Activated CD4-positive, alpha-beta memory T cell treated with anti-CD3 and anti-CD28 coated beads for 36 hours (primary cell): ENCODE measurements at places on chromosomes 1 and 21. TPM values are rescaled to one million over a fixed set of nuclear protein-coding genes. Genes with fewer than 3 reads are reported as not detected.

DNA sequence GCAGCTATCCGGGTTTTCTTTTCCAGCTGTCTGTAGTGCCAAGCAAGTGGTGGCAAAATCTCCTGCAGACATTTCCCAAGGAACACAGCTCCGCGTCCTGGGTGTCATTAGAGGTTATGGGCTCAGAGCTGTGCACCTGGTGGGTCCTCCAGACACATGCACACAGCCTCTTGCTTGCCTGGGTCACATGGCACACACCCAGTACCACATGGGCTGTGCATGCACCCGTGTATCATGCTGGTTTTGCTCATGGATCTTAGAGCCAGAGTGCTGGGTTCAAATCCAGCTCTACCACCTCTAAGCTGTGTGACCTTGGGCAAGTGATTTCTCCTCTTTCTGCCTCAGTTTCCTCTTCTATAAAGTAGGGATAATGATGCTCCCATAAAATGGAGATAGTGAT is 61.7 kb downstream of the ALPL start:
- no peak for DNase-seq

GRCh38 chr1:25904943-25905679 is 1.1 kb downstream of the STMN1 start:
- DNase-seq: peak; percentile 97

GRCh38 chr1:199546323-199546722 is 481.2 kb upstream of the NR5A2 start:
- DNase-seq: no peak

DNA sequence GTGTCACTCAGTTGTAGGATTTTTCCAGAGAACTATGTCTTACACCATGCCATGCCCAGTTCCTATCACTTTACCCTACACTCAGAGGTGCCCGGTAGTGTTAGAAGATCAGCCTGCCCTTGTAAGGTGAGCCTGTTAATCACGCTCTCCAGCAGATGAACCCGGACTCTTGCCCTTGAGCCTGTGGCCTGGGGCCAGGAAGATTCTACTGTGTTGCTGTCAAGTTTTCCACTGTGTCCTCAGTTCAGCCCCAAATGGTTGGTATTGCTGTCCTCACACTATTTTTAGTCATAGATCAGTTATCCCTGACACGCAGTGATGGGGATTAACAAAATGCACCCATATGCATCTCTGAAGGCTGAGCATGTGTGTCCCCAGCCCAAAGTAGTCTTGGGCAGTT is 105.0 kb upstream of the SPAG17 start:
- DNase-seq: no peak

GRCh38 chr1:232183802-232184201 is 446.1 kb downstream of the SIPA1L2 start:
- no peak for DNase-seq

- DNase-seq: no peak
Measured at GRCh38 chr1:173424143-173424542, 53.0 kb upstream of the PRDX6 start.

- DNase-seq: no peak
Measured at GRCh38 chr1:214002060-214002459, 14.3 kb downstream of the PROX1 start.

GRCh38 chr1:219549215-219549614 is 63.7 kb downstream of the ZC3H11B start:
- no peak for DNase-seq

- DNase-seq: no peak
Measured at GRCh38 chr1:36834586-36834985, 199.7 kb downstream of the GRIK3 start.

- DNase-seq: no peak
Measured at GRCh38 chr1:94614996-94615395, 73.4 kb upstream of the F3 start.

DNA sequence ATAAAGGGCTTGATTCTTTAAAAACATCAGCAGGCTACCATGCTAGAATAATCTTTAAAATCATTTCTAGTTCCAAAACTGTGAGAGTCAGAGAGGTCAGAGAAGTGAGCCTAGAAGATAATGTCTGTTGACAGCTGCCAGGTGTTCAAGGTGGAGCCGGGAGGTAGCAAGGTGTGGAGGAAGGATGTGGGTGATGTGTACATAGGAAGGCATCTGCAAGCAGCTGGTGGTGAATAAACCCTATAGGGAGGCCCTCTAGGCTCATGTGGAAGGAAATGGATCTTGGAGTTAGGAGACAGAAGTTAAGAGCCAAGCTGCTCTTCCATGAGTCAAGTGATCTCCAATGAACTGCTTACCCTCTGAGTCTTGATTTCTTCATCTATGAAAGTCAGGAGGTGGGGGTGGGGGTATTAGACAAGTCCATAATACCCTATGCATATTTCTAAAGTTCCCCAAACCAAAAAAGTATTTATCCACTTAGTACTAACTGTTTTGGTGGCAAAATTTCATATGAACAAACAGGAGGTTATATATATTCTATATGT is 266.3 kb downstream of the RHOU start:
- DNase-seq: no peak

- DNase-seq: no peak
Measured at GRCh38 chr1:177306019-177306415, 135.3 kb downstream of the BRINP2 start.

TRAF3IP3 gene
- 212 TPM for total RNA-seq

CD1B gene
- not detected for total RNA-seq

LRRIQ3 gene
- 1.7 TPM for total RNA-seq

SPRR4 gene
- total RNA-seq: not detected
